ENCODE measurements at places on chromosomes 16 and 17. TPM values are rescaled to one million over a fixed set of nuclear protein-coding genes. Genes with fewer than 3 reads are reported as not detected.

GRCh38 chr16:67383284-67383683 is 10.0 kb downstream of the TPPP3 start:
- no peak for DNase-seq

Gene ZP2
- total RNA-seq, result not detected

DNA sequence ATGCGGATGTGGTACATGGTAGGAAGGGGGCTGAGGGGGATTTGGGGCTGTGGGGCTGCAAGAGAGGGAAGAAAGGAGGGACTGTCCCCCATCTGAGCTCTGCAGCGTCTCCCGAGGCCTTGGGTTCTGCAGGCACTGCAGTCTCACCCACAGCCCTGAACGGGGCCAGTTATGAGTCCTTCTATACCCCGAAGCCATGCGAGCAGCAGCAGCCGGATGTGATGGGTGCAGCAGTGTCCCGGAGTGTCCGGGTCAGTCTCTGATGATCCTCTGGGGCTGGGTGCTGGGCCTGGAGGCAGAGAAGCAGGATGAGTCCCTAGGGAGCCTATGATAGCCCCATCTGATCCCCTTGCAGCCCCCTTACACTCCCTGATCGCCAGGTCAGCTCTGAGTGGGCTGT is 41.5 kb downstream of the CPNE2 start:
- DNase-seq, result no peak

DNA sequence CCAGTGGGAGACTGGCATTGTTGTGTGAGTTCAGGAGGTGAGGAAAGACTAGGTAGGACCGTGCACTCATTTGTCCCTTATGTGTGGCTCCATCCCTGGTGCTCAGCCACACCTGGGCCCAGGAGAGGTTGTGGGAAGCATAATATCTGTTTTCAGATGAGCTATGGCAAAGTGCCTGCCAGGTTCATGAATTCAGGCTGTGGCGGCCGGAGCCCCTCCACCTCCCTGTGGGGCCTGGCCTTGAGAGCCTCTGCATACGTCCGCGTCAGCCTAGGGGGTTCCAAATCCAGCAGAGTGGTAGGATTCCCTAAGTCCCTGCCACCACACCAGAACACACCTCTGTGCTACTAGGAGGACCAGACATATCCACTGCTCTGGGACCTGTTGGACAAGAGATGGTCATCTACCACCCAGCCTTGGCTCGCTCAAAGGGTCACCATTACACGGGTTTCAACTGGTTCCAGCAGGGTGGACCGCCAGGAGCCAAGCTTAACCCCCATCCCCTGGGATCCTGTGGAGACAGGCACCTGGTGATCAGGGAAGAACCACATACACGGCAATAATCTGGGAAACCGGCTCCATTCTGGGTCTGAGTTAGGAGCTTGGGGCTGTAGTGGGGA is 2.0 kb downstream of the B3GNT9 start:
- no peak for DNase-seq

All from MG63 (cell line).